ENCODE measurements at places on chromosomes 2 and 18.

GRCh38 chr2:202034249-202035088, 814 bp downstream of the FZD7 start:
- DNase-seq, result no peak

- no peak for DNase-seq
These were observed 23.8 kb downstream of the AAK1 start for GRCh38 chr2:69619725-69620124.

- no peak for DNase-seq
These were observed 23.9 kb downstream of the RAB31 start for GRCh38 chr18:9732031-9732430.

DNA sequence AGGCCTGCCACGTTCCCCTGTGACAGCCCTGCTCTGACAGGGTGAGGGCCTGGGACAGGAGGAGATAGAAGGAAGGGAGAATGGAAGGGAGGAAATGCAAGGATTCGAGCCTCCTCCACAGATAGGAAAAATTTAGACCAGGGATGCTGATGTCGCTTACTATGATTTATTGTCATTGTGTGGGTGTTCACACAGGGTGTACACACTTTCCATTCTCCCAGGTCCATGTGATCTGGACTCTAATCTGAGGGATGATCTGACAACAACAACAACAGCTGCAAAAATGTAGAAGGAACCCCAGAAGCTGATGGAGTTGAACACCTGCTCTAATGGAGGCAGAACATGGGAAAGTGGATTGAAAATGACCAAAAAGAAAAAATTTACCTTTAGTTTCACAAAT, 231.7 kb upstream of the TNP1 start:
- DNase-seq, result no peak

DNA sequence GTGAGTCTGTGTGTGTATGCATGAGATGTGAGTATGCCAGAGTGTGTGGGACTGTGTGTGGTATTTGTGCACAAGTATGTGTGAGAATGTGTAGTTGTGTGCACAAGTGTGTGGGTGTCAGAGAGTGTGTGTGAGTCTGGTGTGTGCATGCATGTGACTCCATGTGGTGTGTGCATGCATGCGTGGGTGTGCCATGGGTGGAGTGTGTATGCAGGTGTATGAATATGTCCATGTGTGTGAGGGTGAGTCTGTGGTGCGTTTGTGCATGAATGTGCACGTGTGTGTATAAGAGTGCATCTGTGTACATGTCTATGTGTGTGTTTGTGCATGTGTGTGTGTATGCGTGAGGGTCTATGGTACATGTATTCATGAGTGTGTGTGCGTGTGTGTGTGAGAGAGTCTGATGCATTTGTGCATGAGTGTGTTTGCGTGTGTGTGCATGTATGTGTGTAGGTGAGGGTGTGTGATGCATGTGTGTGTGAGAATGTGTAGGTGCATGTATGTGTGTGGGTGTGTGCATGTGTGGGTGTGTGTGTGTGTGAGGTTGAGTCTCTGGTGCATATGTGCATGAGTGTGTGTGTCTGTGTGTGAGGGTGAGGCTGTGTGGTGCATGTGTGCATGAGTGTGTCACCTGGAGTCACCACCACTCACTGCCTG, 226.8 kb downstream of the LDLRAD4 start:
- DNase-seq, result no peak
